ENCODE measurements at places on chromosomes 7 and 10.

- DNase-seq: peak; percentile 42
These were observed 159.5 kb upstream of the AGR3 start for GRCh38 chr7:17041324-17041723.

DNA sequence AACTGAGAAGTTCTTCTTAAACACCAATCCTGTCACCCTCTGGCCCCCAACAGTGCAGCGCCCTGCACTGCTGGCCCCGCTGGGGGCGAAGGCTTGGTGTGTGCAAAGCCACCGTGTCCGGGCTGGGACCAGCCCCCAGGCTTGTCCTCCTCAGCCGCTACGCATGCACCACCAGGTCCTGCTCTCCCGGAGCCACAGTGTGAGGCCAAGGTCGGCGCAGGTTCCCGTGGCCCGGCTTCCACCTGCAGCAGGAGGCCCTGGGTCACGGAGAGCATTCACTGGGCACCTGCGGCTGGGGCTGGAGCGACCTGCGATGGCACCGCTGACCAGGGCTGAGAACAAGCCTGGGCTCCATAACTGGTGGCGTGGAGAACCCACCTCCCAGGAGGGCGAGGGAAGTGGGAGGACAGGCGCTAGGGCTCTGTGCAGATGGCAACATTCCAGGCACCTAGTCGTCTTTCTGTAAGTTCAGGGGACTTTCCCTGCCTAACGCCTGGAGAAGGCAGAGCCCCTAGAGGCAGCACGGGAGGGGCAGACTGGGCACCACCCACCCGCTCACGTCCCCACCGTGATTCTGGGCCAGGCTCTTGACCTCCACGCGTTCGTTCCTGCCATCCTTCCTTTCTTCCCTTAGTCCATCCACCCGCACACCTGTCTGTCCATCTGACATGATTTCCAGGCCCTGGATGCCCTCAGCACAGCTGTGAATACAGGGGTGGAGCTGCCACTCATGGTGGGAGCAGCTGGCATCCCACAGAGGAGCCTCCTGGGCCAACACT is 271.6 kb downstream of the ELFN1 start:
- no peak for DNase-seq

- DNase-seq: no peak
These were observed 1080.9 kb downstream of the SORCS1 start for GRCh38 chr10:106083572-106083971.

GRCh38 chr7:26159243-26159642 is 7.2 kb downstream of the NFE2L3 start:
- DNase-seq: no peak

- DNase-seq: no peak
These were observed 5.4 kb upstream of the SUV39H2 start for GRCh38 chr10:14873090-14873760.

DNA sequence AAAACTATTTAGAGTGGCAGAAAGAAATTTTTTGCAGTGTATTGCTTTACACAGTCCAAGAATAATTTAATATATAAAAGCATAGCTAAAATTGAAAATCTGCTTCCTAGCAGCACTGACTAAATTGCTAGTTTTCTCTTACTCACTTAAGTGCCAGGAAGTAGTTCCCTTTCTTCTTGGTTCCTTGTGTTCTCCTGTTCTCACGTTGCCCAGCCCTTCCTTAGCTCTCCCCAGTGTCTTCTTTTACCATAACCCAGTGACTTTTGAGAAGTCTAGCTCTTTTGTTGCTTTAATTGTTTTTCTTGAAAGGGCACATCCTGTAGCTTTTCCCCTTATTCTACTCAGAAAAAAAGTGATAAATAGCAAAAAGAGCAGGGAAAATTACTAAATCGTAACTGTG is 215.5 kb downstream of the THSD7A start:
- DNase-seq: no peak

DNA sequence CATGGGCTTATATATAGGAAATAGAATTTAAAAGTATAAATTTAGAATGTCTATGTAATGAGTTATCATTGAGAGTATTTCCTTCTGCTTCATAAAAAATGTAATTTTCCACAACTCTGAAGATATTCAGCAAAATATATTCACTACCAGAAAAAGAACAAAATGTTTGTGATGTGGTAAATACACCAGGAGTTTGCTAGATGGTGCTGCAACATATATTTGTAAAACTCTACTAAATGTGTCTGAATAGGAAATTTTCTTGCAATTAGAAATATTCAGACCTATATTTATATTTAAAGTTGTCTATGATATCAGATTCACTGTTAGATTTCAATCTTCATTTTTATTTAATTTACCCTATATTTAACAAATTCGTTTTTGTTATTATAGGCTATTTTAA is 201.1 kb downstream of the PPP1R3A start:
- DNase-seq: no peak

DNA sequence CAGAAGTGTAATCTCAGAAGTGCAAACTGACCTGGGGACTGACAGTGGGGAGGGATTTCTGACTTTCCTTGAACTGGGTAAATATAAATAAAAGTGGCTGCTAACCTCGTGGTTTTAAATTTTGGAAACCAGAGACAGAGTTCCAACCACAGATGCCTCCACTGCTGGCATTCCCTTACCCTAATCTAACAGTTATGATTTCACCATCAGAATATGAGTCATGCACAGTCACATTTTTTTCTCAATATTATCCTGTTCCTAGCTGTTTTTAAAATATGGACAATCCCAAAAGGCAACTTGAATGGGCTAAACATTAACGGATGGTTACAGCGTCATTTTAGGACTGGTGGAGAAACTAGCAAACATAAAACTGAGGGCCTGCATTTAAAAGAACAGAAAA is 264.3 kb upstream of the INHBA start:
- no peak for DNase-seq

DNA sequence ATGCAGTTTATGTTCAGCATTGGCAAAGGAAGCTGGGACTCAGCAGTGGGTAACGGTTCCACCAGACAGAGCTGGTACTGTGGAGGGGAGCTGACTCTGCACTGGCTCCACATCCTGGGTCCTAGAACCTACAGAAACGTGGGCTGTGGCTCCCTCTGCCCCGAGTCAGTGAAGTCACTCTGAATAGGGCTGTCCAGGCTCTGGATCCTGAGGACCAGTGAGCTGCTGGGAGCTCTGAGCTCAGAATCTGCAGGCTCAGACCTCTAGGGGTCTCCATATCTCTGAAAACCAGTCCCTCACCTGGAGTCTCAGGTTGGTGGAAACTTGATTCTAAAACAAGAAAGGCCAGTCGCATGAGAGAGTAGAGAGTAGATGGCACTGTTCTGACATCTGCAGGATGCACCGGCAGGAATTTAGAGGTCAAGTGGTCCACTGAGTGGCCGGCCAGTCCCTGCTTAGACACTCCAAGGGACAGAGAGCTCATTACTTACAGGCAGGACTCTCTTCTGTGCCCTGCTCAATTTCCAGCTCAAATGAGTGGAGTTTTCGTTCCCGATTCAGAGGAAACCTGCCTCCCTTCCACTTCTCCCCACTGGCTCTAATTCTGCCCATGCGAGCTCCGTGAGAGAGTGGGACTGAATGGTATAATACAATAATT is 18.6 kb downstream of the NPFFR1 start:
- no peak for DNase-seq

DNA sequence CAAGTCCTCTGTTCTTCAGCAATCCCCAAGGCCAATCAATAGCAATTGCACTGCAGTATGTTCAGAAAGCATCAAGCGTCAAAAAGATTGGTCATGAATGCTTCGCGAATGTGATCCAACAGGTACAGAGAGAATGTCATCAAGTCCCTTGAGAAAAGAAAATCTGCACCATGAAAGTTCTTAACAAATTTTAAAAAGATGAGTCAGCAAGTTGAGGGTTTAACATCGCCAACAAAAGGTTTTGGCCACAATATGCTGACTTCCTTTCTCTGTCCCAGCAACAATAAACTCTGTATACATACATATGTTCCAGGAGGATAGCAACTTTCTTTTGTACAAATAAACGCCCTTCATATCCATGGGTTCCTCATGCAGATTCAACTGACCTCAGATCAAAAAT is 168.5 kb upstream of the C7orf33 start:
- DNase-seq: no peak

DNA sequence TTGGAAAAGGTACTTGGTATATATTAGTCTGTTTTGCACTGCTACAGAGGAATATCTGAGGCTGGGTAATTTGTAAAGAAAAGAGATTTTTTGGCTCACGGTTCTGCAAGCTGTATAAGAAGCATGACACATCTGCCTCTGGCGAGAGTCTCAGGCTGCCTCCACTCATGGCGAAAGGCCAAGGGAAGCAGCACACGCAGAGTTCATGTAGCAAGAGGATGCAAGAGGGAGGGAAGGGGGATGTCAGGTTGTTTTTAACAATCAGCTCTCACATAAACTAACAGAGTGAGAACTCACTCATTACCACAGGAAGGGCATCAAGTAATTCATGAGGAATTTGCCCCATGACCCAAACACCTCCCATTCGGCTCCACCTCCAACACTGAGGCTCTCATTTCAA is 484.8 kb upstream of the DPP6 start:
- peak; percentile 65 for DNase-seq

DNA sequence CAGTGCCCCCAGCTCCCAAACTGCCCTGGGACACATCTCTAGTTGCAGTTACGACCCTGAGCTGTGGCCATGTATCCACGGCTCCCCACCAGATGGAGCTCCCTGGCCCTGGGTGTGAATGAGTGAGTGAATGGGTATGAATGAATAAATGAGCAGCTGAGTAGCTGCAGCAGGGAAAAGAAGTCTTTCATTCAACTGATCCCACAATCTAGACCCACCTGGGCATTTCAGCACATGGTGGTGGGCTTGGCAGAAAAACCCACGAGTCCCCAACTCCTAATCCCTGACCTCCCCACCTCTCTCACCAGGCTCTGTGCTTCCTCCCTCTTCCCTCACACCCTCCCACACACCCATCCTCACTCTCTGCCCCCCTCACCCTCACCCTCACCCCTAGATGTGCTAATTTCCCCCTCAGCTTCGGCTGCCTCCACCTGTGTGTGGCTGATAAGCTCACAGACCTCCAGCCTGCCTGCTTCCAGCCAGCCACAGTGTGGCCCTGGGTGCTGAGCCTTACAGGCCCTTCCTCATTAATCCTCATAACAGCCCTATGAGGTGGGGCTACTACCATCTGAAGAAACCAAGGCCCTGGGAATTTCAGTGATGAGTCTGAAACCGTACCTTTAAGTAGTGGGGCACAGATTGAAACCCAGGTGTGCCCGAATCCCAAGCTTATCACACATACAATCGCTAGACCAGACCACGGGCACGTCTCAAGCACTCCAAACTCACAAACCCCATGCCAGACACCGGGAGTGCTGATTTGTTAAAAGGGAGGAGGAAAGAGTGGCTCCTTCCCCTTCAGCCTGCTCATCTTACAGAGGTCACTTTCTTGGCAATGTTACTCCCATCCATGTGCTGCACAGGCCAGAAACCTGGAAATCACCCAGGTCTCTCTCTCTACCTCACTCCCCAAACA is 2.2 kb upstream of the ATP6V1F start:
- DNase-seq: no peak

- DNase-seq: peak; percentile 25
These were observed 29.7 kb downstream of the VIM start for GRCh38 chr10:17257466-17258321.

DNA sequence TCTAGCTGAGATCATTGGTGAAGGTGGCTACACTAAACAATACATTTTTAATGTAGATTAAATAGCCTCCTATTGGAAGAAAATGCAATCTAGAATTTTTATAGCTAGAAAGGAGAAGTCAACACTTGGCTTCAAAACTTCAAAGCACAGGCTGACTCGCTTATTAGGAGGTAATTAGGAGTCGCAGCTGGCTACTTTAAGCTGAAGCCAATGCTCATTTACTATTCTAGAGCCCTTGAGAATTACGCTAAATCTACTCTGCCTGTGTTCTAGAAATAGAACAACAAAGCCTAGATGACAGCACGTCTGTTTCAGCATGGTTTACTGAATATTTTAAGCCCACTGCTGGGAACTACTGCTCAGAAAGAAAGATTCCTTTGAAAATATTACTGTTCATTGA is 101.6 kb upstream of the EEPD1 start:
- no peak for DNase-seq

DNA sequence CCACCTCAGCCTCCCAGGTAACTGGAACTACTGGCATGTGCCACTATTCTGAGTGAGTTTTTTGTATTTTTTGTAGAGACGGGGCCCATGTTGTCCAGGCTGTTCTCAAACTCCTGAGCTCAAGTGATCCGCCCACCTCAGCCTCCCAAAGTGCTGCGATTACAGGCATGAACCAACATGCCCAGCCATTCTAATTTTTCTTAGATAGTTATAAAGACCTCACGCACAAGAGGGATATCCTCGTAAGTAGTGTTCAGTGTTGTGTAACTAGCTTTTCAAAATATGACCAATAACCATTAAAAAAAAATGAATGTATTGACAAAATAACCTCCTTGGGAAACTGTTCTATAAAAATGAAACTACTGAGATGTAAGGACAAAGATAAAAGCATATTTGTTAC is 90.5 kb upstream of the FERD3L start:
- no peak for DNase-seq
